ENCODE measurements at places on chromosomes 12 and 14.

DNA sequence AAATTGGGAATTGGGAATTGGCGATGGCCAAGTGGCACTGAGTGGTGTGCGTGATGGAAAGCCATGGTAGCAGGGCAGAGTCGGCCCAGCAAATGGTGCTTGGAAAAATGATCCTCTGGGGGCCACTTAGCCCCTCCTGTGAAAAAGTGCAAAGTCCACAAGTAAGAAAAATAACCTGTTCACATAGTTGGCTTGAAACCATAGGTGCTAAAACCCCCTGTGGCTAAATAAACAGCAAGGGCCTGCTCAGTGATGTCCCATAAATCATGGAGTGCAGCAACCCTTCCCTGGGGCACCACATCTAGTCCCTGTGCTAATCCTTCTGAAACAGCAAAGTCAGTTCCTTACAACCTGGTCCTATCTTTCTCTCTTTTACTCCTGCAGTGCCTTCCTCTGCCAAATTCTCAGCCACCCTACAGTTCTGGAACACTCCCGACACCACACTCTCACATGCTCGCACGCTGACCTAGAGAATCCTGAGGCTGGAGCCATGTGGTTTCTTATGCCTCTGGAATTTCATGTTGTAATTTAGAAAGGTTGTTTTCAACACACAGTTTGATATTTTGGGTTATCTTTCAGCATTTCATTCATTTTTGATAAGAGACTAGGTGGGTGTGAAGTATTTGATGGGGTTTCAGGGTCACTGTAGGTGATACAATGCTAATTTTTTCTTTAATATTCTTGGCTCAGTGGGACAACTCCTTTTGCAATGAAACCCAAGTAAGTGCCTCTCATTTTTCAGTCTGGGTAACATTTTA, 123.6 kb downstream of the SMOC1 start:
- no peak for DNase-seq

GRCh38 chr12:120972870-120973543, 5.3 kb upstream of the HNF1A start:
- no peak for DNase-seq

DNA sequence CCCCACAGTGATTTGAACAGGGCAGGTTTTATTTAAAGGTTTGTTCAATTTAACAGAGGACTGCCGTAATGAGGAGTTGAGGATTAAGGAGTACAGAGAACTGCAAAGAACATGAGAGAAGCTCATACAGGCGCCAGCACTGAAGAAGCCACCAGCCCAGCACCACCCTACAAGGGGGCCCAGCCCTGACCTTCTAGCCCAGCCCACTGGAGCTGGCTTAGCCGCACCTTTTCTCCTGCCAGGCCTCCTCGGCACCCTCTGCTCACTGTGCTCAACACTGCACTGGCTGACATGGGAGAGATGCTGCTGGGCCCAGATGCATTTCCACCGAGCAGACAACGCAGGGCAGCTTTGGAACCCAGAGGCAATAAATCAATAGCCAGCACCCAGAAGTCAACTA, 36.5 kb upstream of the SFSWAP start:
- no peak for DNase-seq

DNA sequence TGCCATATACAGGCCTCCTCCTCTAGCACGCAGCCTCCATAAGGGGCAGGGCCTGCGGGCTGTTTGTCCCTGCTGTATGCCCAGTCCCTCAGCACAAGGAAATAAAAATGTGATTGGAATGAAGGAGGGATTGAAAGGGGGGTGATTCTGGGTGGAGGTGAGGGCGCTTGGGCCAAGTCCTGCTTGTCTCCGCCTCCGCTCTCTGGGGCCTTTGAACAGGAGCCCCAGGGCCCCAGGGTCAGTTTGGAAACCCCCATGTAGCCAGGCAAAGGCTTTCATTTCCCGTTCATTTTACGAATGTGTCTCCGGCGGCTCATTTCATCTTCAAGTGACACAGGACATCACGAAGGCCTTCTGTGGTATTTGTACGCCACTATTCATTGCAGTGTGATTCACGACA, 4.5 kb upstream of the CACNA2D4 start:
- no peak for DNase-seq

- no peak for DNase-seq
These were observed 31.9 kb downstream of the CEP83 start for GRCh38 chr12:94427501-94428381.

GRCh38 chr12:49971141-49971540, 1.6 kb upstream of the AQP6 start:
- DNase-seq = peak; percentile 17

GRCh38 chr12:2753536-2753935, 41.2 kb upstream of the FKBP4 start:
- DNase-seq = no peak

- DNase-seq = no peak
These were observed 54.2 kb upstream of the PTHLH start for GRCh38 chr12:28026701-28027100.

Measured in activated T-cell treated with anti-CD3 and anti-CD28 coated beads, Interleukin-2, amount 50 U/mL, for 24 hours (primary cell).